Esophagus squamous epithelium (tissue), 5 donors: ENCODE measurements at places on chromosomes 11 and 22. TPM values are rescaled to one million over a fixed set of nuclear protein-coding genes. Genes with fewer than 3 reads are reported as not detected.

DNA sequence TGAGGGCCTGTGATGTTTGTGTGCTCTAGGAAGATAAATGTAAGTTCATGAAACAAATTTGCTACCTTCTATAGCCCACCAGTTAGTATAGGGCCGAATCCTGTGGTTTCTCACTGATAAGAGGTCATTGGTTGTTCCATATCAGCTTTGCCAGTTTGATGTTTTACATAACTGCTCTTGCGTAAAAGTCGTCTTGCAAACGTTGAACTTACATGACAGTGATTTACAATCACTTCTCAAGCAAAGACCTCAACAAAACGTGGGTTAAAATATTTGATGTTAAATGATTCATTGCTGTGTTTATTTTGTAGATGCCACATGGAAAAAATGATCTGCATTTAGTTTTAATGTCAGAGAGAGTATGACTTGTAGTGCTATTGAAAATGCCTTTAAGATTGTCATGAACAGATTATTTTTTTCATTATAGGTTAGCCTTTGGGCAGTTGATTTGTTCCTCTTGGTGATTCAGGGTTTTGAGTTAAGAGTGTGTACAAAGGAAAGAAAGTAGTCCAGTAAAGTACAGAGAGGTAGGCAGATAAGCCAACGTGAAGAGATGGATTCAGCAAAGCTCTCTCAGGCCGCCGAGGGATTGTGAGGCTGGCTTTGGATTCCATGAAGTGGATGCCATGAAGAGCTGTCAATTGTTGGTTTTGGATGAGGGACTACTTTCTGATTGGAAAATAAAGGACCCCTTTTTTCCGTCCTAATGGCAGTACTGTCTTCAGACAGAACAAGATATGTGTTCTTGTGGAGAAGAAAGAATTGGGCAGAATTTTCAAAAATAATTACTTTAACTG lies 2.6 kb downstream of the EWSR1 start:
- DNase-seq = no peak

DNA sequence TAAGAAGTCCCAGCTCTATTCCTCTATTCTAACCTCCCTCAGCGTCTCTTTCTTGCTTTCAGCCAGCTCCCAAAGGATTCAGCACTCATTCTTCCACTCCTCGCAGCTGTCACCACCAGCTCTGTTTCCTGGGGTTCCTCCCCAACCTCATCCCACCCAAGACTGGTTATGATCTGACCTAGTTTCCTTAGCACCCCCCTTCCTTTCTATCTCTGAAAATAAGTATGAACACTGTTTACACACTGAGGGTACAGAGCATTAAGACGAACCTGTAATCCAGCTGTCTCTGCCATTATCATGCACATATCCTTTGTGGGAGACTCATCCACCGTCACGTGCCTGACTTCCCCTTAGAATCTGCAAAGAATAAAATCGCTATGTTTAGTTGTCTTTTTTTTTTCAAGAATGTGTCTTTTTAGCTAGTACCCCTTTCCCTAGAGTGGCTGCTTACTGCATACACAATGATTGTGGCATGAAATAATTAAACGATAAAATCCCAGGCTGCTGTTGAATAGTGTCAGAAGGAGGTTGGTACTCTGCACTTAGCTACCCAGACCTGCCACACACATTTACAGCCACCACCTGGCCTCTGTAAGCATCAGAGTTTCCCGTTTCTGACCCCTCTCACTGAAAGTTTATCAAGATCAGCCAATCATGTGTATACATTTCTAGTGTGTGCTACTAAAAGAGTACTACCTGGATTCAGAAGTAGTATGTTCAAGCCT lies 26.9 kb upstream of the CSTF3 start:
- no peak for DNase-seq

Gene RIN1
- total RNA-seq = 22.3 TPM

Gene KIAA1671
- total RNA-seq = 45.5 TPM

Gene TEX12
- total RNA-seq = 2.5 TPM

Gene FAM83F
- 25.5 TPM for total RNA-seq

DNA sequence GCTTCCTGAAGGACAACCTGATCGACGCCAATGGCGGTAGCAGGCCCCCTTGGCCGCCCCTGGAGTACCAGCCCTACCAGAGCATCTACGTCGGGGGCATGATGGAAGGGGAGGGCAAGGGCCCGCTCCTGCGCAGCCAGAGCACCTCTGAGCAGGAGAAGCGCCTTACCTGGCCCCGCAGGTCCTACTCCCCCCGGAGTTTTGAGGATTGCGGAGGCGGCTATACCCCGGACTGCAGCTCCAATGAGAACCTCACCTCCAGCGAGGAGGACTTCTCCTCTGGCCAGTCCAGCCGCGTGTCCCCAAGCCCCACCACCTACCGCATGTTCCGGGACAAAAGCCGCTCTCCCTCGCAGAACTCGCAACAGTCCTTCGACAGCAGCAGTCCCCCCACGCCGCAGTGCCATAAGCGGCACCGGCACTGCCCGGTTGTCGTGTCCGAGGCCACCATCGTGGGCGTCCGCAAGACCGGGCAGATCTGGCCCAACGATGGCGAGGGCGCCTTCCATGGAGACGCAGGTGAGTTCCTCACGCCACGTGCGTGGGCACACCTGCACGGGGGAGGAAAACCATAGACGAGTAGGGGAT lies 1.5 kb downstream of the BCR start:
- no peak for DNase-seq

Gene LTBP3
- total RNA-seq = 48.8 TPM

DNA sequence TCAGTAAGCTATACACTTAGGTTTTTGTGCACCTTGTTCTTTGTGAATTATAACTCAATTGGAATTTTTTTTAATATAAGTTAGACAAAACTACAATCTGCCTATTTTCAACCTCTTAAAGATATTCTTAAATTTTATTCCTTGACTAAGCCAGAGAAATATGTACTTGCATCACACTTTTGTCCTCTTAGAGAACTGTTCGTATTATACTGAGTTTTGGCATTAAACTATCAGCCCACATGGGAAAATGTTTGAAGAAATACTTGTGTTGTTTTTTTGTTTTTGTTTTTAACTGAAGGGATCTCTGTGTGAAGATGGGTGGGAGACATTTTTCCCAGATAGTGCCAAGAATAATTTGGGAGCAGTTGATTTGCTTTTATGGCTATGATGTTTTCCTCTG lies 25.3 kb downstream of the CEP295 start:
- no peak for DNase-seq

Gene FBXO7
- 42.7 TPM for total RNA-seq

- no peak for DNase-seq
Observed at GRCh38 chr22:19641254-19641982, 72.9 kb upstream of the SEPTIN5 start.

Gene CST6
- total RNA-seq = 15.3 TPM

GRCh38 chr11:17972987-17973386 lies 39.9 kb downstream of the SERGEF start:
- no peak for DNase-seq

Gene FBLN1
- total RNA-seq = 119 TPM

DNA sequence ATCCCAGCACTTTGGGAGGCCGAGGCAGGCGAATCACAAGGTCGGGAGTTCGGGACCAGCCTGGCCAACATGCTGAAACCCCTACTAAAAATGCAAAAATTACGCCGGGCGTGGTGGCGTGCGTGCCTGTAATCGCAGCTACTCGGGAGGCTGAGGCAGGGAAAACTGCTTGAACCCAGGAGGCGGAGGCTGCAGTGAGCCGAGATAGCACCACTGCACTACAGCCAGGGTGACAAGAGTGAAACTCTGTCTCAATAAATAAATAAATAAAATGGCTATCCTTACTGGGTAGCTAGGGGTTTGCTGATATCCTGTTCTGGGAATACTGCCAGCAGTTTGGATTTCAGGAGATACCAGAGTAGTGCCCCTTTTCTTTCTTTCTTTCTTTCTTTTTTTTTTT lies 2.4 kb upstream of the RBM14 start:
- no peak for DNase-seq

GRCh38 chr11:58905721-58906547 lies 33.4 kb upstream of the GLYATL1 start:
- no peak for DNase-seq

DNA sequence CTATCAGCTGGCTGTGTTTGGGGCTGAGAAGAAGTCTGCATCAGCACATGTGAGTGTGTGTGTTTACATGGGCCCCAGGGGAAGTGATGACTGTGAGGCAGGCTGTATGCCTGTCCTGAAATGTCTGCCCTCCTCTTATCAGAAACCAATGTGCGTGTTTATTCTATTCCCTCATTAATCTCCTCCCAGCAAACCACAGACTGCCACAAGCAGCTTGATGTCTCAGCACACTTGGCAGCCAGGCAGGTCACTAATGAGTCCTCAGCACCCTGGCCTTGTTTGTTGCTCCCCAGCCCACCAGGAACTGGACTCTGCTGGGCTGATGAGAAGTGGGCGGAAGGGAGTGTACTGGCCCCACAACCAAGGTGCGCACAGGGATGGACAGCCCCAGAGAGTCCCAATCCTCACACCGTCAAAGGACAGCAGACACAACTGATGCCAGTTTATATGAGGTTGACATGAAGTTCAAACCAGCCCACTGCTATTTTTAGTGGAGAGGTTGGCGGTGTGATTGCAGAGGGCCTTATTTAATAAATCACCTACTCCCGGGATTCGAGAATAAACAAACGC lies 225.8 kb downstream of the ETS1 start:
- no peak for DNase-seq

- DNase-seq = no peak
Observed at GRCh38 chr11:75773595-75774353, 5.2 kb downstream of the DGAT2 start.

Gene YPEL1
- total RNA-seq = 0.53 TPM

Gene SCO2
- total RNA-seq = 14.9 TPM

Gene NCF4
- 2.1 TPM for total RNA-seq

Gene ISX
- not detected for total RNA-seq

GRCh38 chr11:130576146-130576545 lies 127.7 kb downstream of the ADAMTS15 start:
- no peak for DNase-seq

Gene BRD1
- 33.4 TPM for total RNA-seq

Gene FAM180B
- not detected for total RNA-seq

DNA sequence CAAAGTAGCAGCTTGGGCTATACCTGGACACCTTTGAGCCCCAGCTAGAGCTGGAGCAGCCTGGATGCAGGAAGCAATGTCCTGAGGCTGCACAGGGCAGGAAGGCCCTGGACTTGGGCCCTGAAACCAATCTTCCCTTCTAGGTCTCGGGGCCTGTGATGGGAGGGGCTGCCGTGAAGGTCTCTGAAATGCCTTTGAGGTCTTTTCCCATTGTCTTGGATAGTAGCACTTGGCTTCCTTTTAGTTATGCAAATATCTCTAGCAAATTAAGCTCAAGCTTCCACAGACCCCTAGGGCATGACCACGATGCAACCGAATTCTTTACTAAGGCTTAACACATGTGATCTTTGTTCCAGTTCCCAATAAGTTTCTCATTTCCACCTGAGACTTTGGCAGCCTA lies 40.0 kb downstream of the LINC01488 start:
- DNase-seq = no peak

Gene FXYD2
- not detected for total RNA-seq

- no peak for DNase-seq
Observed at GRCh38 chr11:1300569-1301187, 8.8 kb downstream of the TOLLIP start.

GRCh38 chr22:36288571-36289405 lies 35.9 kb downstream of the APOL1 start:
- DNase-seq = no peak

DNA sequence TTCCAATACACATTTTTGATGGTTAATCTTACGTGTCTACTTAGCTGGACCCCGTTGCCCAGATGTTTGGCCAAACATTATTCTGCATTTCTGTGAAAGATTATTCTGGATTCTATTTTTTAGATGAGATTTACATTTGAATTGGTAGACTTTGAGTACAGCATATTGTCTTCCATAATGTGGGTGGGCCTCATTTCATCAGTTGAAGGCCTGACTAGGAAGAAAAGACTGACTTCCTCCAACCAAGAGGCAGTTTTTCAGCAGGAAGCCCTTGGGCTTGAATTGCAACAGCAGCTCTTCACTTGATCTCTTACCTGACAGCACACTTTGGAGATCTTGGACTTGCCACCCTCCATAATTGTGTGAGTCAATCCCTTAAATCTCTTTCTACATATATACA lies 58.7 kb downstream of the FDX1 start:
- DNase-seq = no peak

- DNase-seq = no peak
Observed at GRCh38 chr22:20946080-20946986, 20.7 kb upstream of the AIFM3 start.

DNA sequence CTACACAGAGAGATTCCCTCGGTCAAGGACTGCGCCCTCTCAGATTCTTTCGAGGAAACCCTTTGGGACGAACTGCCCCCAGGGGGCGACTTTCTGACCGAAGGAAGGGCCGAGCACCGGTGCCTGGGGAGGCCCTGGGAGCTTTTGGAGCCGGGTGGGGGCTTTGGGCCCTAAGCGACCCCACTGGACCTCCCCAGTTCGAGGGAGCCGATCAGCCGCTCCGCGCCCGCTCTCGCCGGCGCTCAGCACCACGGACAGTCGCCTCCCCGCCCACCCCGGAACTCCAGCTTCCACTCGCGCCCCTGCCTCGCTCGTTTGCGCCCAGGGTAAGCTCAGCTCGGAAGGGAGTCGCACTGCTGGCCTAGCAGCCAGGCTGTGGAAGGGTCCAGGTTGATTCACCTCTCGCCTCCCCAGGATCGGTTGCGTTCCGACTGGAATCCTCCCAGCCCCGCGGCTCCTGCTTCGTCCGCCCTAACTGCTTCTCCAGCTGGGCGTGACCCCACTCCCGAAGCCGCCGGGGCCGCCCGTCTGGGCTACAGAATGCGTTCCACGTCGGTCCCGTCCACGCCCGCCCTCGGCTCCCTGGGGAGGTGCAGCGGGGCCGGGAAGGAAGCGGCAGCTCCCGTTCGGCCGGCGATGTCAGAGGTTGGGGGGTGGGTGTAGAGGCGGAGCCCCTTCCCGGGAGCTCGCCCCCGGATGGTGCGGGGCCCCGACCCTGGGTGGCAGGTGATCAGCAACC lies 428 bp downstream of the SCN3B start:
- no peak for DNase-seq

DNA sequence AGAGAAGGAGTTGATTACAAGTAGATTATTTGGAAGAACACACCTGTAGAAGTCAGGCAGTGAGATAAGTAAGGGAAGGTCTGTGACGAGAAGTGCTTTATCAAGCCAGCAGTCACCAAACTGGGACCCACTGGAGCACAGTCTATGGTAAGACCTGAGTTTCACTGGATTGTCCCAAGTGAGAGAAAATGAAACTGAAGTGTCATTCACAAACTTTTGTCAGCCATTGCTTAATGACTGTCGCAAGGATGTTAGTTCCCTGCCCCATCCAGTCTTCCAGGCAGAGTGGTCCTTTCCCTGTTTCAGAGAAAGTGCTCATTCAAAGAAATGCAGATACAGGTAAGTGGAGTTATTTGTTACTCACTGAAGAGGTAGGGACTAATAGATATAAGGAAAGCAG lies 728.0 kb upstream of the TENM4 start:
- DNase-seq = no peak
